NCI-H510A (cell line): ENCODE measurements at places on chromosomes 1 and 21.

GRCh38 chr21:44555200-44555875, 3.3 kb downstream of the KRTAP10-3 start:
- DNase-seq: no peak

DNA sequence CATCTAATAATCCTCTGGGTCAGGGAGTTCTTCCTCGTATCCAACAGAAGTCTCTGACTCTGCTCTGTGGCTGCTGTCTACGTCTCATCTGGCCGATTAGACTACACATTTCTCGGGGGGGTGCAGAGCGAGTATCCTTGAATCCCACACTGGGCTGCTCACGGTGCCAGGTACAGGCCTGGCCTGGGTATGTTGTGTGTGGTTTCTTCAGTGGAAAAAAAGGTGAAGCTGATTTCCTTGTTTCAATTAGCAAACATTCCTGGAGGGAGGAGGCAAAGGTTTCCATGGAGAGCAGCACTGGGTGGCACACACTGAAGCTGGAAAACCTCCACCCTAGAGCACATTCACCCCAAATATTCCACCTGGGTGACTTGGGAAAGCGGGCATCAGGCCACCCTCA, 2.0 kb upstream of the RAB7B start:
- DNase-seq: no peak

- DNase-seq: no peak
Measured at GRCh38 chr1:245197911-245198379, 43.2 kb downstream of the KIF26B start.

DNA sequence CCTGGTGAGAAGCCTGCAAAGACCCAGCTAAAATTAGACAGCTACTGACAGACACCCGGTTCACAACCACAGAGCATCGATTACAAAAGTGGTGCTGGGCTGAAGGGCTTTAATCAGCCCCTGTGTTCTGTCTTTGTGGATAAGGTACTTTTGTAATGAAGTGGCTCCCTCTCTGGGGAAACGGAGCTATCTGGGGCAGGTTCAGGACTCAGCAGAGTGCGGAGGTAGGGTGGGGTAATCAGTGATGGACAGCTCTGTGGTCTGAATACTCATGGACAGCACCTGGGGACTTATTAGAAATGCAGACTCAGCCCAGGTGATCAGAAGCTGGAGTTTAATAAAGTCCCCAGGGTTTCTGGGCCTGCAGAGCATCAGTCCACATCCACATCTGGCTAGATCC, 152.0 kb downstream of the MATN1 start:
- DNase-seq: no peak

DNA sequence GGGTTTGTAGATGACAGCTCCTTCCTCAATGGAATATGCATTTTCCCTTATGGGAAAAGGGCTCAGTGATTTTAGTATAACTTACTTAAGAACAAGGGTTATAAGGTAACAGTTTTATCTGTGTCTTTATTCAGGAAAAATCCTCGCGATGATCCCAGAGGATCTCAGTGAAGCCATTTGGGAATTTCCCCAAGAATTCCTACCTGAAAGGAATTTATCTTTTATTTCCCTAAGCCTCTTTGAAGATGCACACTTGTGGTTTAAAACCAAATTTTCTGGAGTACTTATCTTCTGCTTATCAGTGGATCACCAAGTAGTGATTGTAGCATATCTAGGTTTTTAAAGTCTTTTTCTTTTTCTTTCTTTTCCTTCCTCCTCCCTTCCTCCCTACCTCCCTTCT, 58.8 kb downstream of the AK4 start:
- no peak for DNase-seq

DNA sequence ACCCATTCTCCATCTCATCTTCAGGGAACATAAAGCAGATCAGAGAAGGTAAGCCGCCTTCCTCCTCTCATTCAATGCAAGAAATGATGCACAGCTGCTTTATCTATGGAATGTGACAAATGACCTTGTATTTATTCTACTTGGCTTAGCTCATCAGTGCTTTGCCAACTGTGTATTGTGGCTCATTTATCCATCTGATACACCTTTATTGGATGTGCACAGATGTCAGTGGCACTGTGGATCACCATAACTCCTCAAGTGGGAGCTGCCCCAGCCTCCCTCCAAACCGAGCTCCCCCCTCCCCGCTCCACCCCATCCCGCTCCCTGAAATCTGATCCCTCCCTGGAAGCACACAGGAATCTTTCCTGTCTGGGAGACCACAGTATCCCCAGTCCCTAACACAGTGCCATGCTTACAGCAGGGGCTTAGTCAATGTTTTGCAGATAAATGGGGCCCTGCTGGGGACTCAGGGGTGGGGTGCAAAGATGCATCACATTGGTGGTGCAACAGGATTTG, 156.0 kb upstream of the RAB4A start:
- no peak for DNase-seq

GRCh38 chr1:53463961-53464899, 5.0 kb downstream of the DMRTB1 start:
- no peak for DNase-seq
